ENCODE measurements at places on chromosomes 2 and 18. TPM values are rescaled to one million over a fixed set of nuclear protein-coding genes. Genes with fewer than 3 reads are reported as not detected.
A peak's percentile ranks its signal among the peaks of the same experiment; 100 is the strongest.

DNA sequence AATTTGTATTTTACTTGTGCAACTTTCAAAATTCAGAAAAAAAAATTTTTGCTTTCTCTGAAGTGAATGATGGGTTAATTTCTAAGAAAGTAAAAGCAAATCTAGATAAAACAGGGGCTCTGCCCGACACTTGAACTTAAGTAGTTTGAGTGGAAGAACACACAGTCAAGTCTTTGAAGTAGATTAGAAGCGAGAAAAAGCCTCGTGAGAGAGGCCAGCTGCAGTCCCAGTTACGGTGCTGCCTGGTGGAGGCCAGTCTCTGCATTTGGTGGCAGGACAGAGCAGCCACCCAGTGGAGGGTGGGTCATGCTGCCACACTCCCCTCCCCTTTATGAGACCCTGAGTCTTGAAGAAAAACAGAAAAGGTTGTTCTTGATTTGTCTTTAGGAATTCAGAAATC, 81.8 kb downstream of the INPP5D start:
- DNase-seq: no peak

The CCDC102B gene
- total RNA-seq: not detected

DNA sequence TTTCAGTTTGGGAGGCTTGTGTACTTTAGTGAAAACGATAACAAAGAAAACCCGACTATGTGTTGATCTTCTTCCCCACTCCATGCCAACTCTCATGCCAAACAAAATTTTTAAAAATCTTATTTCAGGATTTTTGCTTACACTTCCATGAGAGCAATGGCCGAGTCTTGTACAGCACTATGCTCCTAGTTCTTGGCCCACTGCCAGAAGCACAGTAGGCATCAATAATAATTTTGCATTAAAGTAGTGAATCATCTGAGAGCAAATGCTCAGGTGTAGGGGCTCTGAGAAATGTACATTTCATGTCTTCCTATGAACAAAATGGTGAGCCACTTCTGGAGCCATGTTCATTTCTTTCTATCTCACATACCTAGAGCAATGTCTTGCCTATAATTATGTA, 62.2 kb downstream of the MAP3K19 start:
- DNase-seq: no peak

- DNase-seq: no peak
Measured at GRCh38 chr2:85213404-85213803, 80.2 kb downstream of the TCF7L1 start.

The HOXD13 gene
- total RNA-seq: not detected

- DNase-seq: no peak
Measured at GRCh38 chr2:224837558-224837957, 121.4 kb upstream of the CCDC195 start.

- DNase-seq: no peak
Measured at GRCh38 chr18:55343396-55344073, 244.5 kb downstream of the TCF4 start.

The SPATA3 gene
- not detected for total RNA-seq

- no peak for DNase-seq
Measured at GRCh38 chr2:31008561-31009114, 129.6 kb downstream of the GALNT14 start.

The CRYGD gene
- total RNA-seq: not detected

DNA sequence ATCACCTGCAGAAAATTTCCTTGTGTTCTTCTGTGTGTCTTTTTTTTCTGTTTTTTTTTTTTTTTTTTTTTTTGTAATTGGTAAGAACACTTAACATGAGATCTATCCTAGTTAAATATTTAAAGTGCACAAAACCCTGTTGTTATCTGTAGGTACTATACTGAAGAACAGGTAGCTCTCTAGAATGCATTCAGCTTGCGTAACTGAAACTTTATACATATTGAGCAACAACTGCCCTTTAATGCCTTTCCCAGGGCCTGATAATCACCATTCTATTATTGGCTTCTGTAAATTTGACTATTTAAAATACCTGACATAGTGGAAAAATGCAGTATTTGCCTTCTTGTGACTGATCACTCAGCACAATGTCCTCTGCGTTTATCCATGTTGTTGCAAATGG, 701.8 kb downstream of the SUCLG1 start:
- DNase-seq: no peak

The KIF5C gene
- total RNA-seq: 1.4 TPM

The DYNAP gene
- total RNA-seq: not detected

GRCh38 chr2:96409081-96409819, 73.7 kb downstream of the NCAPH start:
- no peak for DNase-seq

DNA sequence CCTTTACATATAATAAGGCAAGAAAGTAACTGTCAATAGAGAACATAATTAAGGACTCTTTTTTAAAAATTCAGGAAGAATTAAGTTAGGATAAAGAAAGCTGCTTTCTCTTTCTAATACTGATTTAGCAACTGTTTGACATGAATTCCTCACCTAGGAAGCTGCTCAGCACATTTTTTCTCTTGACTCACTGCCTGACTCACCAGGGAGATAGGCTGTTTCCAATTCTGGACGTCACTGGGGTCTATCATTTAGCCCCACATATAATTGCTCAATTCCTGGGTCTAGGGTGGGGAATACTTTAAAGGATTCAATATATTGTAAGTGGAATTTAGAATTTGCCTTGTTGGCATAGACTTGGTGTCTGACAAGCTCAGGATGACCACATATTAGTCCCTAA, 50.8 kb upstream of the UGP2 start:
- DNase-seq: peak; percentile 21

DNA sequence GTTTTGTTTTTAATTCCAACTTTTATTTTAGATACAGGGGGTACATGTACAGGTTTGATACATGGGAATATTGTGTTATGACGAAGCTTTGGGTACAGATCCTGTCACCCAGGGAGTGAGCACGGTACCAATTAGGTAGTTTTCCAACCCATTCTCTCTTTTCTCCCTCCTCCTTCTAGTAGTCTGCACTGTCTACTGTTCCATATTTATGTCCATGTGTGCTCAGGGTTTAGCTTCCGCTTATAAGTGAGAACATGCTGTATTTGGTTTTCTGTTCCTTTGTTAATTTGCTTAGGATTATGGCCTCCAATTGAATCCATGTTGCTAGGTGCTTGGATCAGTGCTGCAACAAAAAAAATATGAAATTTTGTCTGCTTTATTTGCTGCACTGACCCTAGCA, 659.3 kb upstream of the TMEFF2 start:
- no peak for DNase-seq

- no peak for DNase-seq
Measured at GRCh38 chr2:109508556-109508955, 105.2 kb downstream of the SEPTIN10 start.

The INO80C gene
- 7.0 TPM for total RNA-seq

DNA sequence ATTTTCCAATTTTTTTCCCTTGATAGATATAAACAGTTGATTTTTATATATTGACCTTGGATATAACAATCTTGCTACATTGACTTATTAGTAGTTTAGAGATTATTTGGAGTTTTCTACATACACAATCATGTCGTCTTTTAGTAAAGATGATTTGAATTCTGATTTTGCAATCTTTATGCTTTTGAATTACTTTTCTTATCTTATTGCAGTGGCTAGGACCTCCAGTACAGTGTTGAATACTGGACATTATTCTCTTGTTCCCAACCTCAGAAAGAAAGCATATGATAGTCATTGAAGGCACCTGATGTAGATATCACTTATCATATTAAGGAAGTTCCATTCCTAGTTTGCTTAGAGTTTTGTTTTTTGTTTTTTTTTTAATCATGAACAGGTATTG, 90.2 kb downstream of the RAB3GAP1 start:
- no peak for DNase-seq

DNA sequence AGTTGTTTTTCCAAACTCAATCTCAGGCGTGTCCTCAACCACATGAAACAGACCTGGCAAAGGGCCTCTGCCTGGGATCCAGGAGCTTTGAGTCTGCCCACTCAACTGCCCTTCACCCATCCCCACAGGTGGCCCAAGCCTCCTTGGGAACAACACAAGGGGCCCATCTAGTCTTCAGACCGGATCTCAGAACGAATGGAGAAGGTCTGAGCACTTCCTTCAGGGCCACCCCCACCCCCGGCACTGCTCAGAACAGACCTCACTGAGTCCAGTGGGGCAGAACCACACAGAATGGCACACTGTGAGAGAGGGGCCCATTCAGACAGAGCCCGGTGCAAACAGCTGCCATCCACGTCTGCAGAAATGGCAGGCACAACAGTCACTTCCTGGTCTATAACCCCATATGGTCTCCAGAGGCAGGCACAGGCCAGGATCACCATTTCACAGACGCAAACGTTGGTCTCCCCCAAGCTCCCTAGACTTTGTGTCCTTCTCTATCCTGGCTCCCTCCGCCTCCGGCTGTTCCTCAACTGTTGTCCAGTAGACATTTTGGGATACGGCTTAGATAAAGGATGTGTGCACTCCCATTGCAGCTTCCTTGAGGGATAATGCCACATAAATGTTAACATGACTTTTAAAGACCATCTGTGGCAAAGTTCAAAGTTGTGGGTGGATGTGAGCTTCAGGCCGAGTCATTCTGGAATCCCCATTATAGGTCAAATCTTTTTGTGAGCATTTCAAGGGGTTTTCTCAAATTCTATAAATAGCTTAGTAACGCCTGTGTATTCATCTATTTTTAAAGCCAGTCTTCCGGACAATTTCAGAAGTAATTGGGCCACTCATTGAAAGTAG, 149.7 kb downstream of the SMAD7 start:
- DNase-seq: peak; percentile 9

DNA sequence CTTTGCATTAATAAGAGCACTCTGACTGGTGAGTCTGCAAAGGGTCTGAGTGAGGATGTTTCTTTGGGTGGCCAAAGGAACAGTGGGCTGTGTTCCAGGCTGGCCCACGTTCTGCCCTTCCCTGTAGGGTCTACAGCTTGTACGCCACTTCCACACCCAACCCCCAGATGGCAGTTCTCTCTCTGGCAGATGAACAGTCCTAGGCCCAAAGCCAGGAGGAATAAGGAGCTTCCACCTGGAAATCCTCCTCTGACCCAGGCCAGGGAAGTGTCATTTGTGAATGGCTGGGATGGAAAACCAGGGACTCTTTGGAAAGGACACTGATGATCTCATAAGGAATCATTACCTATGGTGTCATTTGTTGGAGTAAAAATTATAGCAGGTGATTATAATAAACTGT, 6.6 kb downstream of the OTOF start:
- DNase-seq: no peak

The SH3BP4 gene
- 13.5 TPM for total RNA-seq
